ENCODE measurements at places on chromosomes 12 and 14.

DNA sequence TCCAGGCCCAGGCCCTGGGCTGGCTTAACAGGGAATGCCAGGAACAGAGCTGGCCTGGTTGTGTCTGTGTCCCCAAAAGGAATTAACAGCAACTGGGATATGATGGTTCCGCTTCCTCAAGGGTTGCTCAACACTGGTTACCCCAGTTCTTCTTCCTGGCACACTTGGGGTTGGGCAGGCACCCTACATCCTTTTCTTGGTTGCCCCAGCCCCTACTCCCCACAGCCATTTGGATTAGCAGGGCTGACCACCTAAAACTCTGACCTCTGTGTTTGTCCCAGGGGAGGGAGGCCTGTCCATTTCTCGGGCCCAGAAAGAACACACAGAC lies 30.8 kb downstream of the NCKAP5L start:
- no peak for DNase-seq

GRCh38 chr12:127620735-127621355 lies 646.1 kb upstream of the TMEM132C start:
- no peak for DNase-seq

GRCh38 chr14:74501135-74501614 lies 7.6 kb downstream of the ISCA2 start:
- no peak for DNase-seq

- DNase-seq = peak; percentile 36
These were observed 67.8 kb upstream of the PLEKHG3 start for GRCh38 chr14:64636208-64636979.

- DNase-seq = no peak
These were observed 8.4 kb downstream of the SERPINA3 start for GRCh38 chr14:94620597-94620996.

DNA sequence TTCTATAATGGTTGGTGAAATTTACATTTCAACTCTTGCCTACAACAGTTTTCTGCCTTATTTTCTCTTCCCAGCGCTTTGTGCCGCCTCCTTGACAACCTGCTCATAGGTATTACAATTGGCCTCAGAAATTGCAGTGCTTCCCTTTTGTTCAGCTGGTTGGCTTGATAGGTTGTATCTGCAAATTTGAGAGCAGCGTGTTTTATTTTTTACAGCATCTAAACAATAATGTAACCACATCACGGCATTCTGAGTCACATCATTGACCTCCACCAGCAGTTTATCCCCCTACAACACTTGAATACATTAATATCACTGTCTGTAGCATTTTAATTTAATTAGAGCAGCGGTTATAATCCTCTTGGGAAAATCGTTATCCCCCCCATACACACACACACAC lies 99.4 kb downstream of the ETV6 start:
- DNase-seq = no peak

DNA sequence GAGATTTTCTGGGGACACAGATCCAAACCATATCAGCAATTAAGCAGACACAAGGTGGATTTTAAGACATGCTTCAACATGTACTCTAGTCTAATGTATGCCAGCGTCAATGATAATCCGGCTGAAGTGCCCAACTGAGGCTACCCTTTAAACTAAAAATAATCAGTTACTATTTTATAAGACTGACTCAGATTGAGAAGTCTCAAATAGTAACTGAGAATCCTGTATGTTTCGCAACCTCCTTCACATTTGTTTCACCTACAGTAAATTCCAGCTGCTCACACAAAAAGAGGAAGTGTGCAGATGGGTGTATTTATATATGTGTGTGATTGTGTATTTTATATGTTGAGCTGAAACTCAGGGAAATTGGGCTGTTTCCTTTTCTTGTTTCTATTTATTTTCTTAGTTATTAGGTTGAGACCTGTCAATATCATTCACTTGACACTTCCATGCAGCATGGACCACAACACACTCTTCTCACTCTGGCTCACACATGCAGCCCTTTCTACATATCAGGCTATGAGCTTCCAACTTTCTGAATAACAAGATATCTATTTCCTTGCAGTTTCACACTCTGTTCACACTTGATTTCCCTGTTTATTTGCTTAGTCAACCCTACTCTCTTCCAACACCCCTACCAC lies 1224.9 kb upstream of the TMEM132C start:
- DNase-seq = no peak

- no peak for DNase-seq
These were observed 43.7 kb upstream of the ATP2B1 start for GRCh38 chr12:89752341-89752740.

DNA sequence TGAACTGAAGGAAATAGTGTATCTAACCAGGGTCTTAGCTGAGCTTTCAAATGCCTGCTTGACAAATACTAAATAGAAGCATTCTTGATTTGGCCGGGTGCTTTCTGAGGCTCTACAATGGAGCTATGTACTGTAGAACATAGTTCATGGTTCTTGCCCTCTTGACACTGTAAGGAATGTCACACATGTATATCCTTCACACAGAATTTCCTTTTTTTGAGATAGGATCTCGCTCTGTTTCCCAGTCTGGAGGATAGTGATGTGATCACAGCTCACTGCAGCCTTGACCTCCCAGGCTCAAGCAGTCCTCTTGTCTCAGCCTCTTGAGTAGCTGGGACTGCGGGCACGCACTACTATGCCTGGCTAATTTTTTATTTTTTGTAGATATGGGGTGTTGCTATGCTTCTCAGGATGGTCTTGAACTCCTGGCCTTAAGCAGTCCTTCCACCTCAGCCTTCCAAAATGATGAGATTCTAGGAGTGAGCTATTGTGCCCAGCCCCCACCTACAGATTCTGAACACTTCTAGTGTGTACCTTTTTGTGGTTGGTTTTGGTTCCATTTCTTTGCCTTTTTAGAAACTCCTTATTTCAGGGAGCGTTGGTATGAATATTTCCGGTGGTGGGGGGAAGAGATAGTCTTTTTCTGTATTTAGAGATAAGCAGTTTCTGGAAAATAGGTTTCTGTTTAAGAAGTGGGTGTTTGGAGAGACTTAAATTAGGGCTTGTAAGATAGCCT lies 4.2 kb downstream of the MLXIP start:
- DNase-seq = no peak

- no peak for DNase-seq
These were observed 137.3 kb upstream of the RTL1 start for GRCh38 chr14:101040538-101041442.

DNA sequence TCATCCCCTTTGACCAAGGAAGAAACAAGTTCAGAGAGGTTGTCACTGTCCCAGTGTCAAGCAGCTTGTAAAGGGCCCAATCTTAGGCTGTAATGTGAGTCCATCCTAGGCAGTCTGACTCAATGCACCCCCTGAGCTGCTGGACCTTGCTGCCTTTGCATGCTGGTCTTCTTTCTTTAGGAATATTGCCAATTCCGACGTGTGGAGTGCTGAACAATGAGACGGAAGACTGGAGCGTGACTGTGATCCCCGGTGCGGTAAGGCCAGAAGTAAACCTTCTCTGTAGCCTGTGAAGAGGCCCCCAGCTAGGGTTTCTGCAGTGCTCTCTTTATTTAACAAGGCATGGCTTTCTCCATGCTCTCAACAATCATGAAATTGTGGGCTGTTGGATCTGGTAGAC lies 963 bp downstream of the TCTN2 start:
- DNase-seq = no peak

DNA sequence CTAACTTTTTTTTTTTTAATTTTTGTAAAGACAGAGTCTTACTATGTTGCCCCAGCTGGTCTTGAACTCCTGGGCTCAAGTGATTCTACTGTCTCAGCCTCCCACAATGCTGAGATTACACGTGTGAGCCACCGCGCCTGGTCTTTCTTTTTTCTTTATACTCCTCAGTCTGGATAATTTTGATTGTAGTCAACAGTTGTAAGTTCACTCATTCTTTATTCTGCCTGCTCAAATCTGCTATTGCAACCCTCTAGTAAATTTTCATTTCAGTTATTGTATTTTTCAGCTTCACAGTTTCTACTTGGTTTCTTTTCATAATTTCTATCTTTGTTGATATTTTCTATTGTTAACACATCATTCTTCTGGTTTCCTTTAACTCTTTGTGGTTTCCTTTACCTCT lies 5.8 kb upstream of the MIS18BP1 start:
- no peak for DNase-seq

- DNase-seq = no peak
These were observed 389 bp upstream of the CCNB1IP1 start for GRCh38 chr14:20333494-20333841.

- no peak for DNase-seq
These were observed 14.2 kb downstream of the AMN1 start for GRCh38 chr12:31714406-31715271.

DNA sequence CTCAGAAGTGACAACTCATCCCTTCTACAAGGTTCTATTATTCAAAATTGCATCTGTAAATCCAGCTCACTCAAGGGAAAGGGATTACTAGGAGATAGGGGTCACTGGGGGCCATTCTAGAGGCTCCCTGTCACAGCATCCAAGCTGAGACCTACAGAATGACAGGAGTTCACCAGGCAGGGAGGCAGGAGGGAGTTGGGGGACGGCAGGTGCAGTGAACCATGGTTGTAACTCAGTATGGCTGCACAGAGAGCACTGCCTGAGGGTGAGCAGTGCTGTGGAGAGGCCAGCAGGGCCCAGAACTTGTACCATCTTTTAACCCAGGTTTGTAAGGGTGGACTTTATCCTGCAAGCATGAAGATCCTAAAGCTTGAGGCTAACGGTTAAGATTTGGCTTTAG lies 37.9 kb upstream of the SINHCAF start:
- no peak for DNase-seq

DNA sequence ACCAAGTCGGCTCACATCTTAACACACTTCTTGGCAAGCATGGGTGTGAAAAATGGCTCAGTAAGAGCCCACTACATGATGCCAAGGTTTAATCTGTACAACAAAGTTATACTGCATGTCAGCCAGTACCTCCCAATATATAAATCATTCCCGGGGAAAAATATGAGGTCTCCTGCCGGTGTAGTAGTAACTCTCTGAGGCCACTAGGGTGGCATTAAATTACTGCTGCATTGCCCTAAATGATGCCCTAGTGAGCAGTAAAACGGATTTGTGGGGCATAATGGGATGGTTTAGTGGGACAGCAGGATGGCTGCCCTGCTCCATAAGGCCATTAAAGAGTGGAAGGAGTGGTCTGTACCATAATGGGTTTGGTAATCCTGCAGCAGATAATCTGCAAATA lies 267.7 kb downstream of the MED13L start:
- DNase-seq = no peak

- DNase-seq = no peak
These were observed 7.0 kb downstream of the COL2A1 start for GRCh38 chr12:47997321-47997720.

DNA sequence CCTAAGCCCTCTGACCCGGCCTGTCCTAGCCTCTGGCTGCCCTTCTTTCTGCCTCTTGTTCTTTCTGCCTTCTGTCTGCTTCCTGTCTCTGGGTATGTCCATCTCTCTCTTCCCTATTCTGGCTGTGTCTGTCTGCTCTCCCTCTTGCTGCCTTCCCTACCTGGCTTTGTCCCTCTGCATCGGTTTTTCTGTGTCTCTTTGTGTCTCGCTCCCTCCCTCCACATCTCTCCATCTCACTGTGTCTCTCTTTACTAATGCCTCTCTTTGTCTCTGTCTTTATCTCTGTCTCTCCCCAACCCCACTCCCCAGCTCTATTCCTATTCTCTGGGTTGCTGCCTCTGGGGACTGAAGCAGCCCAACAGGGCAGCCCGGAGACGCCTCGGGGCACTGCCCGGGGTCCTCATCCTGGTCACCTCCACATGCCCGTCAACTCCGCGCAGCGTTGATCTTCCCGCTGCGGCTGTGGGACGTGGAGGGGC lies 10.1 kb downstream of the SHMT2 start:
- DNase-seq = no peak

DNA sequence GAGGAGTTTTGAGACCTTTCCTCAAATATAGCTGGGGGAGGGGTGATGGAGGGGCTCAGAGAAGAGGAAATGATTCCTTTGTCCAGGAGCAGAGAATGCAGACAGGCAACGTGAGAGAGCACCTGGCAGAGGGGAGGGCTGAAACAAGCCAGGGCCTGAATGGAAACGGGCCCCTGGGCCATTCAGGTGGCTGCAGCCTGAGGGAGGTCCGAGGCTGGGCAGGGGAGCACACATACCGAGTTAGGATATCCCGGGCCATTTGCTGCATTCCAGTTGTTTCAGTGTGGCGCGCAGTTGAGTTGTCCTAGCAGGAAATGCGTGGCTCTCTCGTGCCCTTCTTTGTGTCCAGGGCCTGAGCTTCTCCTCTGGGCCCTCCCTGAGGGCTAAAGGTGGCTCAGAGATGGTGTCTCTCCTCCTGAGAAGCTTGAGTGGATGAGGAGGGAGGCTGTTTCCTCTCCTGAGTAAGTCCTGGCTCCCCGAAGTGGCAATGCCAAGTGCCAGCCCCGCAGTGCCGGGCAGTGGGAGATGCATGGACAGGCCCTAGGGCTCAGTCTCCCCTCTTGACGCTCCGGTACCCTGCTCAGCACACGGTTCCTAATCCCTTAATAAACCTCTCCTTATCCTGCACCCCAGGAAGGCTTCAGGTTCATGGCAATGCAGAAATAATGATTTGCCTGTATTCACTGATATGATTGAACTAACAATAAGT lies 85.5 kb upstream of the VRK1 start:
- no peak for DNase-seq

- no peak for DNase-seq
These were observed 2.2 kb downstream of the IFNG start for GRCh38 chr12:68157380-68157779.

DNA sequence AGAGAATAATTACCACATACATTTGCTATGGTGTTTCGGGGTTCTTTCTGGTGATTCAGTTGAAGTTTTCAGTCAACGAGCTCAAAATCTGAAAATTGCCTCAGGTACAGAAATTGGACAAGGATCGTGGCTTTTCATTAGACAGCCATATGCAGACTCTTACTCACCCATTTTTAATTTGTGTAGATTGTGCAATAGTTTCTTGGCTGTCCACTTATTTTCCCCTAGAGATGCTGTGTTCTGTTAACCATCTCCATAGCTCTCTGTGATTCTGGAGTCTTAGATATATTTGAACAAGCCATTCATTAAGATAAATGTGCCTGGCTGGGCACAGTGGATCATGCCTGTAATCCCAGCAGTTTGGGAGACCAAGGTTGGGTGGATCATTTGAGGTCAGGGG lies 497.1 kb upstream of the RPL10L start:
- no peak for DNase-seq

DNA sequence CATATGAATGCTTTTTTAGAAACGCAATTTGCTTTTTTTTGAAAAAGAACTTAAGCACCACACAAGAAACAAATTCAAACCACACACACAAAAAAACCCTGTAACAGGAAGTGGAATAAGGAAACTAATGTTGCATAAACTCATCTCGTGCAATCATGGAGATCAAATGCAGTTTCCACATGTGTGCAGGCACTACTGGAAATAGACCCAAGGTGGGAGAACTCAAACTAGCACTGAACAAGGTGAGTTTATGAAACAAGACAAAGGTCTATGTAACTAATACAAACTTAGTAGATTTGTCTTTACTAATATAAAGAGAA lies 17.5 kb downstream of the NIN start:
- DNase-seq = no peak

All from stimulated activated CD8-positive, alpha-beta memory T cell treated with anti-CD3 and anti-CD28 coated beads, Interleukin-15, amount 100 ng/mL, for 48 hours (primary cell).